ENCODE measurements at places on chromosomes 13 and 19.

DNA sequence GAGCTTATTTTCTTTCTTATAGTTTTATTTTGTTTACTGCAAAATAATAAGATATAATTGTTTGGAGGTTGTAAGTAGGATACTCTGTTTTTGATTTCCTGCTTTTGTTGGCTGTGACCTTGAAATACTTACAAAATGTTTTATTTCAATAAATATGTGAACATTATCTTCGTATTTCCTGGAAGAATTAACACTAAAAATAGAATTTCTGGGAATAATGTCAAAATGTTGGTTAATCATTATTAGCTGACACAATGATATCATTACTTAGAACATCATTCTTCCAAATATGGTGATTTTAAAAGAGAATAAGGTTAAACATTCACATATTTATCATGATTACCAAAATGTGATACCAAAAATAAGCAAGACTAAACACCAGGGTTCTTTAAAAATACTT lies 1148.6 kb upstream of the PRR20A start:
- DNase-seq, result no peak

DNA sequence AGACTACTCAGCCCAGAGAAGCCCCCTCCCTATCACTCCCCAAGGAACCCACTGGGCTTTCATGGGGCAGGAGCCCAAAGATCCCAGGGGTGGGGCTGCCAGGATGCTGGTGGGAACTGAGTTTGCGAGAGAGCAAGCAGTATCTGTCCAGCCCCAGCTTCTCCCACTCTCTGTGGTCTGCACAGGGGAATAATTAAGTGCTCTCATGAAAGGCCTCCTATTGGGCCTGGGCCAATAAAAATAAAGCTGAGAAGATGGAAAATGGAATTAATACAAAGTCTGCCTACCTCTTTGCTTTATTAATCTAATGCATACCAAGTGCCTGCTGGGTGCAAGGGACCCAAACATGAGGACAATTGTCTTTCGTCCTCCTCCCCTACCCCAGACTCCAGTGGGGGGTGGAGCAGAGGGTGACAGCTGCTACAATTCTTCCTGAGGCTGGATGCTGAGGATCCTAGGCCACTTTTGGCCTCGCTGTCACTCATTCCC lies 5.4 kb downstream of the DDX39A start:
- no peak for DNase-seq

- DNase-seq, result peak; percentile 52
These were observed 1.9 kb downstream of the CDC42EP5 start for GRCh38 chr19:54470991-54471782.

DNA sequence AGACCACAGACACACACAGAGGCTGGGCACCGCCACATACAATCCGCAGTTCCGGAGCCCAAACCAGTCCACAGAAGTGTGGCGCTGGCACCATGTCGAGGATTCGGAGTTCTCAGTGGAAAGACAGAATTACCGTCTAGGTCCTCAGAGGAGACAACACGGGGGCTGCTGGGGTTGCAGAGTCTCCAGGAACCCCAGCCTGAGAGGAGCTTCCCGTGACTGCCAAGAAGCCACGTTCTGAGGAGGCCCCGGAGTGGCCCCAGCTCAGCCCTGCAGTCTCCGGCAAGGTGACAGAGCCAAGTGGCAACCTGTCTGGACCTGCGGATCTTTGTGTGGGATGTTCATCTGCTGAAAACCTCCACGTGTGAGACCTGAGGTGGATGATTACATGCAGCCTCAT lies 7.3 kb upstream of the ADPRHL1 start:
- no peak for DNase-seq

GRCh38 chr13:93625536-93625935 lies 398.9 kb downstream of the GPC6 start:
- no peak for DNase-seq
